NCI-H510A (cell line): ENCODE measurements at places on chromosomes 7 and 10.

GRCh38 chr7:7614018-7614741, 26.4 kb upstream of the UMAD1 start:
- DNase-seq, result no peak

DNA sequence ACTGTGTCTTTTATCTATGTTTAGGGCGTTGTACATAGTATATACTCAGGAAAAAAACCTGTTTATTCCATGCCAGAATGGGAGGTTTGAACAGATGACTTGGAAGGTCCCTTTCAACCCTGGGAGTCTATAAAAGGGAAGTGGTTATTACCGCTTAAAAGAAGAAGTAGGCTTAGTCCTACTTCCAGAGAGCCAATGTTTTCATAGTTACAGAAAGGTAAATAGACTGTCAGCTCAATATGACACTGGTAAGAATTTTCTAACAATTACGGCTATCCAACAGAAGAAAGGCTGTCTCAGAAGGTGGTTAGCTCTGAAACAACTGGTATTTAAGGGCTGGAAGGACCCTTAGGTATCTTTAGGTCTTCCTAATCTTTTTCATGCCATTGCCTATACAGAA, 1.1 kb upstream of the TFAM start:
- DNase-seq, result no peak

GRCh38 chr7:100825215-100825671, 2.1 kb downstream of the EPHB4 start:
- no peak for DNase-seq

- no peak for DNase-seq
Measured at GRCh38 chr7:7642081-7642480, 1.5 kb downstream of the UMAD1 start.

DNA sequence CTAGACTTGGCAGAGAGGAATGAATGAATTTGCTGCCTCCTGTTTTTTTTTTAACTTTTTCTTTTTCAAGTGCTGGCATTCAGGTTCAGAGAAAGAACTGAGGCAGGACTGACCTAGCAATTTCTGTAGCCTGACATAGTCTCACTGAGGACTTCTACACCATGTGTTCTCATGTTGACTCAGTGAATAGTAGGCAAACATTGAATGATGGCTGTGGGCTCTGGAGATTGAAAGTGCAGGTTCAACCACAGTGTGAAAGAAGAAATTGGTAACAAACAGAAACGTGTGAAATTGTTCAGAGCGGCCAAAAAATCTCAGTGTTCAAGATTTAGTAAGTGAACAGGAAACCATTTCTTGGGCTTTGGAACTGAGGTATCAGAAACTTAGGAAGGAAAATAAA, 322.4 kb upstream of the GHITM start:
- no peak for DNase-seq

GRCh38 chr10:28838908-28839307, 161.6 kb downstream of the BAMBI start:
- DNase-seq, result no peak

DNA sequence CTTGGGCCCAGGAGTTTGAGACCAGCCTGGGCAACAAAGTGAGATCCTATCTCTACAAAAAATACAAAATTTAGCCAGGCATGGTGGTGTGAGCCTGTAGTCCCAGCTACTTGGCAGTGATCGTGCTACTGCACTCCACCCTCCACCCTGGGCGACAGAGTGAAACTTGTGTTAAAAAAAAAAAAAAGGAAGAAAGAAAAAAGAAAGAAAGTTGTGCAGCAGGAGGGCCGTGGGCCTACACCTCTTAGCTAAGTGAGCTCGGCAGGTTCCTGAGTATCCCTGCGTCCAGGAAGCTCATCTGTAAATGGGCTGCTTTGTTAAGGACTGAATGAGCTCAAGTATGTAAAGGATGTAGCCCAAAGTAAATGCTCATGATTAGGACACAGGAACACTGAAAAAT, 155.0 kb downstream of the RNF216 start:
- no peak for DNase-seq

DNA sequence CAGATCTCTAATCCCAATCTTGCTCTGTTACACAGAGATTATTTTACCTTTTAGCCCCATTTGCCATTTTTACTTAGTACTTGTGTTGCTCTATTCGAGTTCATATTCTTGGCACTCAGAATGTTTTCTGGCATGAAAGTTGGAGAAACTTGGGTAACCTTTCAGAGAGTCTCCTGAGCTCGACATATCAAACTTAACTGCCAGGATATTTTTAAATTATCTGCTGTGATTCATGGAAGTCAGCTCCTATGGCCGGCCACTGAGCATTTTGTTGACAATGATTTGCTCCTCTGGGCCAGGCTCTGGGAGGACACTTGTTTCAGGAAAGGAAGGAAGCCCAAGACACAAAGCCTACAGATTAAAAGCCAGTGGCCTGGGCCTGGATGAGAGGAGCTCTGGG, 396.7 kb downstream of the TNS3 start:
- DNase-seq, result no peak

DNA sequence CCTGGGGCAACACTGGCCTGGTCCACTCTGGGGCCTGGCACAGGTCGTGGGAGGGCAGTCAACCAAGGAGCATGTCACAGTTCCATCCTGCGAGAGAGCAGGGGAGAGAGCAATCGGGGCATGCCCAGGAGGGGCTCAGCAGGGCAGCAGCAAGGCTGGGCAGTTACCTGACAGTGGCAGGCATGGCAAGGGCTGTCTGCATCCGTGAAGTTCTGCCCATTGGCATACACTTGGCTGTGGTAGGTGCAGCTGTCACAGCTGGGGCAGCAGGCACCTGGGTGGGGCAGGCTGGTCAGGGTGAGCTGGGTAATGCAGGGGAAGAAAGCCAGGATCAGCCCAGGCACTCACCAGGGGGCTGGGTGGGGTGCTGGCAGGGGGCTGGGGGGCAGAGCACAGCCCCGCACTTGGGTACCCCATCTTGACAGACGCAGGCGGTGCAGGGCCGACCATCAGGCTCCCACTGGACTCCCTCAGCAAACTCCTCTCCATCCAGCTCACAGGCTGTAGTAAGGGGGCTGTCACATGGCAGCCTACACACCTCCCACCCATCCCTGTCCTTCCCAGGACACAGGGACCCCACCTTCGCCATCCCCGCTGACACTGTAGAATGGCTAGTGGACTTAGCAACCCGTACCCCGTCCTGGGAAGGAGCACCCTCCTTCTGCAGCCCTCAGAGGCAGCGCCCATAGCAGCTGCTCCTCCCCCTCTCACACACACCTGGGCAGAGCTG, 17.8 kb downstream of the KCP start:
- no peak for DNase-seq

DNA sequence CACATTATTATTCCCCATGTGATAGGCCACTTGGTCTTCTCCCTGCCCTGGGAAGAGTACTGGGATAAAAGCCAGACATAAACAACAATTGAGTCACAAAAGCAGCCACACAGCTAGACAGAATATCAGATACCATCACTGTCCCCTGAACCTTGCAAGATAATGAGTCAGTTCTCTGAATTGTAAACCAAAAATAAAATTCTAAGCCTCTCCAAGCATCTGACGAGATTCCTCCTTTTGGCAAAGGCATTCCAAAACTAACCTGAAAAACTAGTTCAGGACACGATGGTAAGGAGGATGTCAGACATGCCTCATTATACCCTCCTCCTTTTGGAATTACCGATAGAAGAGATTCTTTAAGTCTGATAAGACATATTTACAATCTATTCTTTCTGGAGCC, 450.7 kb downstream of the HTR7 start:
- no peak for DNase-seq

DNA sequence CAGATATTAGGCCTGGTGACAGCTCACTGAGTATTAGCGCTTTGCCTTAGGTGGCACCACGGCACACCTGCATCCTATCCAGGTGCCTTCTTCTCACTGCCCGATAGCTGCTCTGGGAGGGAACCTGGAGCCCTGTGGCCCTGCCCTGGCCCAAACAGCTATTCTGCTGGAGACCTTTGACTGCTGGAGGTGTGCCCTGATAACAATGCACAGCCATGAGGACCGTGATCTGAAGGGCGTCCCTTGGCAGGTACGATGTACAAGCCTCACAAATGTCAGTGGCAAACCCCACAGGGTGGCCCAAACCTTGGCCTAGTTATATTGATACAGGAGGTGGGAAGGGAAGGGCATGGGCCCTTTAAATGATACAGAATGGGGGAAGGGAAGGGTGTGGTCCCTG, 259.5 kb downstream of the GRID1 start:
- DNase-seq, result no peak

DNA sequence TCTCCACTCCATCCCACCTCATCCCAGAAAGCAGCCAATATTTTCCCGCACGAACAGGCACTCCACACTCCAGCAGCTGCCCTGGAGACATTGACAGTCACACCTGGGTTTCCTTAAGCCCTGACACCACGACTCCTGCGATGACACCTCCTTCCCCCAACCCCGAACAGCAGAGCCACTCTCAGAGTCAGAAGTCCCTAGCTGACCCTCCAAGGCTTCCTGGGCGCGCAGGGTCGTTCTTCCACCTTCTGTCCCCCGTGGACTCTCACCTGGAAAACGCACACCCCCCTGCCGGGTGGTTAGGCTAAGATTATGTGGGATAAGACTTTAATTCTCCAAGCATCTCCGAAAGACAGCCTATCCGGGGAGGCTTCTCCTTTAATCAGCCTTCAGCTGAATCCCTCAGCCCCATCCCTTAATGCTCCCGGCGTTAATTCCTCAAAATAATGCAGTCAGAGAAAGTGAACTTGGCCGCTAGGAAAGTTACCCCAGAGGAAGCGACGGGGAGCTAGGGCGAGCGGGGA, 1.1 kb downstream of the DENND11 start:
- no peak for DNase-seq

GRCh38 chr10:62903828-62904227, 87.7 kb upstream of the EGR2 start:
- DNase-seq, result no peak

GRCh38 chr7:38330861-38331621, 57.6 kb upstream of the TARP start:
- DNase-seq, result no peak

DNA sequence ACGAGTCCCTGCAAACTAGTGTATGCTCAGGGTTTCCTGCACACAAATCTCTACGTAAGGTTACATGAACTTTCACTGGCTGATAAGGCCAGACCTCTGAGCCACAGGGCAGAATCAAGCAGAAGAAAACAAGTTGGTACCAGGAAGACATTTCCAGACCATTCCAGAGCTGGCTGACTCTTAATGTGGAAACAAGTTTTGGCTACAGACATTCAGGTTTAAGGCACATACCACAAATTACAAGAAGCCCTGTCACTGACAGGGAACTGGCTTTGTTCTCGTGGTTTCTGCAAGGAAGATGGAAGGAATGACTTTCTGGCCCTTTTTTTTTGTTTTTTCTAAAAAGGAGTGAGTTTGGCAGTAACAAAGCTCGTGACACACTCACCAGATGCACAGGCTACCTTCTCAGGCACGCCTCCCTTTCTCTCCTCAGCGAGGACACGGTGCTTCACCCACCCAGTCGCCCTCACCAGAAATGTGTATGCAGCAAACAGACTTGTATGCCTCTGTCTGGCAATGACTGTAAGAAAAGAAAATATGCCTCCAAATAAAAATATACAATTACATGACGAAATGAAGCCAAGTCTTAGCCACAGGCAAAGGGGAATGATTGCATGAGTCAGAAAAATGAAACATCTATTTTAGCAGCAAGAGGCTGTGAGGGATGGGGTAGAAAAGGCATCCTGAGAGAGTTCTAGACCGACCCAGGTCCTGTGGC, 22.6 kb downstream of the PLAC9 start:
- no peak for DNase-seq

GRCh38 chr7:146956853-146957252, 840.3 kb downstream of the CNTNAP2 start:
- no peak for DNase-seq

- DNase-seq, result peak; percentile 11
Measured at GRCh38 chr10:84269162-84269561, 24.3 kb downstream of the RGR start.

- DNase-seq, result no peak
Measured at GRCh38 chr7:150375662-150376521, 3.2 kb upstream of the ZNF775 start.

GRCh38 chr7:76011442-76011861, 17.1 kb upstream of the TMEM120A start:
- no peak for DNase-seq

DNA sequence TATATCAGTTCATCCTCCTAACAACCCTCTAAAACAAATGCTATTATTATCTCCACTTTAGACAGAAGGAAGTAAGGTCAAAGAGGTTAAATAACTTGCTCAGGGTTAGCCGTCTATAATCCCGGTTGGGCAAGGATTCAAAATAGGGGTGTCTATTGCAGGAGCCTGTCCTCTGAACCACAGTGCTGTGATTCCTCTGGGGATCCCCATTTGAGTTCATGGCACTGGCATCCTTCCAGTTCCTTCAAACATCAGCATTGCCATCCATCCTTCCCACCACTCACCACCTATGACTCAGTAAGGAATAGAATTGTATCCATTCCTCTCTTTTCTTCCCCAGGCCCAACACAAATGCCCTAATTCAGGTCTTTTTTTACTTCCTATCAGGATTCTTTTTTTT, 25.6 kb downstream of the HPS6 start:
- no peak for DNase-seq

GRCh38 chr10:99528494-99529441, 4.0 kb upstream of the NKX2-3 start:
- DNase-seq, result no peak

- no peak for DNase-seq
Measured at GRCh38 chr7:106346167-106346677, 61.4 kb upstream of the NAMPT start.

- DNase-seq, result no peak
Measured at GRCh38 chr10:20281579-20281978, 465.3 kb downstream of the PLXDC2 start.

DNA sequence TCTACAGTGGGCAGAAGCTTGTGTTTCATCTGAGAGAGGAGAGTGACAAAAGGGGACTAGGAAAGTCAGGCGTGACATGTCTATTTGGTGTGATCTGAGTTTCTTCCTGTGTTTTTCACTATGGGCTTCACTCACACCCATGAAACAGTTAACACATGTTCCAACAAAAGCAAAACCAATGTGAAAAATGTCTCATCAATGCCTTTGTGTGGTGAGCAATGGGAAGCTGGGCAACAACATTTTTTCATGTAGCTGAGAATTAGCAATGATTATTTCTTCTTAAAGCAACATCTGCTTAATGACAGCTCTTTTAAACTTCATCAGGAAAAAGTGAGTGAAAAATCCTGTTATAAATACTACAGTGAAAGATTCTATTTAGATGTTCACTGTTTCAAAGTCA, 76.2 kb downstream of the NXPH1 start:
- no peak for DNase-seq

GRCh38 chr7:133130166-133130565, 48.3 kb upstream of the CHCHD3 start:
- no peak for DNase-seq
